Activated gamma-delta T cell (primary cell): ENCODE measurements at places on chromosomes 16 and 17.

GRCh38 chr17:38663125-38663751, 11.5 kb downstream of the EPOP start:
- DNase-seq, result no peak

DNA sequence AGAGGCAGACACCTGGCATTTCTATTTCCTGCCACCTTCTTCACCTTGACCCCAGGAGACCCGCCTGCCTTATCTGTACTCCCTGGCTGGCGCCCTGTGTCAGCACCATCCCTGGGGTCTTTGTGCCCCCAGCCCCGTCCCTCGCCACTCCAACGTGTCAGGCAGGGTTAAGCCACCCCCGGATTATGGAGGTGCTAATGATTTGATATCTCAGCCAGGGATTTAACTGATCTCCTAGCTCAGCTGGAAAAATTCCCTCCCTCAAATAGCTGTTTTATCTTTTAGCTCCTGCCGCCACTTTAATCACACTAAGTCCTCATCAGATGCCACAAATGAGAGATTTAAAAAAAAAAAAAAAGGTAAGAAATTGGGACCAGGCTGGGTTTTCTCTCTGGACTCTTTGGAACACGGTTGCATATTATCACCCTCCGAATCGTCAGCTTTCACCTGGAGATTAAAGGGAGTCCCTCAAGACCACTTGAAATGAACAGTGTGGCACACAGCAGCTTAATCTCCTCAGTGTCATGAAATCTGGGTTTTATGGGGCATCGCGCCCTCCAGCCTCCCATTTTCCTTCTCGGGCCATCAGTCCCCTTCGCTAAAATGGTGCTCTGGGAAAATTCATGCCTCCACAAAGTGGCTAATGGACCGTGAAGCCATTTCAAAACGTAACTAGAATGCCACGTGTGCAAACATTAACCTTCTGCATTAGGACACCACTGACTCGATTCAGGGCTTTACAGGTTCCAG, 26.2 kb upstream of the WFDC1 start:
- no peak for DNase-seq

DNA sequence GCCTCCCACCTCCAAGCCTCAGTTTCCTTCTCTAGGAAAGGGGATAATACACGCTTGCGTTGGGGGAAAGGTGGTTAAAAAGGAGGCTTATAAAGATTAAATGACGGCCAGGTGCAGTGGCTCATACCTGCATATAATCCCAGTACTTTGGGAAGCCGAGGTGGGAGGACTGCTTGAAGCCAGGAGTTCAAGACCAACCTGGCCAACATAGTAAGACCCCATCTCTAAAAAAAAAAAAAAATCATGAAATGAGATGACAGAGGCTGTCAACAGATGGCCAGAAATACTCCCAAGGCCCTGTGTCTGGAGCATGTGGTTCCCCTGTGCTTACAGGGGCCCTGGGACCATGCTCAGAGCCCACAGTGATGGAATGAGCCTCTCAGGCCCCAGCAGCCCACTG, 30.4 kb downstream of the RTN4RL1 start:
- no peak for DNase-seq

DNA sequence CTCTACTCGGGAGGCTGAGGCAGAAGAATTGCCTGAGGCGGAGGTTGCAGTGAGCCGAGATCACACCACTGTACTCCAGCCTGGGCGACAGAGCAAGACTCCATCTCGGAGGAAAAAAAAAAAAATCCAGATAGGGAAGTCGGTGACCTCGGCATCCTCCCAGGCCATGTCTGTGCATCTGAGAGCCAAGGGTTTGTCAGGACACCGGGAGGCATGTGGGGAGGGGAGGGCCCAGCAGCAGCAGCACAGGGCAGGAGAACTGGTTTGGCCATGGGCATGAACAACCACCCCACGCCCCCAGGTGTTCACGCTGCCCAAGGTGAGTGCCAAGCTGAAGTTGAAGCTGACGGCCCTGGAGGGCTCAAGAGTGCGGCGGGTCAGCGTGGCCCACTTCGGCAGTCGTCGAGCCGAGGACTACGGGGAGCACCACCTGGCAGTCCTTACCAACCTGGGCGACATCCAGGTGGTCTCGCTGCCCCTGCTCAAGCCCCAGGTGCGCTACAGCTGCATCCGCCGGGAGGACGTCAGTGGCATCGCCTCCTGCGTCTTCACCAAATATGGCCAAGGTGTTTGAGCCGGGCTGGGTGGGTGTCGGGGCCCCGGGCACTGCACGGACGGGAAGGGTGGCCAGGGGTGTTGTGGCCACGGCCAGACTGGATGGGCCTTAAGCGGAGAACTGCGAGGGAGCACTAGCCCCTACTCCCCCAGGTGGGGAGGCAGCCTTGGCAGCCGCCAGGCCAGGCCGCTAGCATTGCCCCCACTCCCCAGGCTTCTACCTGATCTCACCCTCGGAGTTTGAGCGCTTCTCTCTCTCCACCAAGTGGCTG, 14.7 kb upstream of the MYO15B start:
- no peak for DNase-seq
